ENCODE measurements at places on chromosomes 5 and 9.

- no peak for DNase-seq
Measured at GRCh38 chr5:143102411-143102810, 301.1 kb downstream of the NR3C1 start.

DNA sequence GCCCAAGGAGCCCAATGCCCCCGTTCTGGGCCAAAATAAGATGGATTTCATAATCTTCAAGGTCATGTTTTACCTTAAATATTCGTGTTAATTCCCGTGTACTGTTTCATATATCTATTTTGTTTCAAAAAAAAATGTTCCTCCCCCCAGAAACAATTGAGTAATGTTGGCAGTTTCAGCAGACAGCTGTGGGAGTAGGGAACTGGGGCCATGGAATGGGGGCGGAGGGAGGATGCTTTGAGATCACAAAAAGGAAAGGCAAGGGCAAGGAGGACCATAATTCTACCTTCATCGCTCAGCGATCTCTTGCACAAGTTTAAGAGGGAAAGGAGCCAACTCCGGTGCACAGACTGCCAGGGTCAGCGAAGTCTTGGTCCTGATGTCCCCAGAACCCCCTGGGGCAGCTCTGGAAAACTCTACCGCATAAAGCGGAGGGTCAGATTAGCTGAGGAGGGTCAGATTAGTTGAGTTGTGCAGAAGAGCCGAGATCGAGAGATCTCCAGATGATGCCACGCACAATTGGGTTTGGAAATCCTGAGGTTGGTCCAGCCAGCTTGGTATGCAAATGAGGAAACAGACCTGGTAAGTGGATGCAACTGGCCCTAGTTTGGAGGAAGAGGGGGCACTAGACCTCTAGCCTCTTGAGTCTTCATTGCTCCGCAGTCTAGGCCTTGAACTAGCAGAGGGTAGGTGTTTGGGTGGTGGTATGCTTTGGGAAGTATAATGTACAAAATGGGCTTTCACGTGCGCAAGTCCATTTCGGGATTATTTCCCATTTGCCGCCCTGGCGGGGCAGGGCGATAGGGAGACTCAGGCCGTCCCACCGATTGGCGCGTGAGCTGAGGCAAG, 24.0 kb downstream of the CDKN2A start:
- DNase-seq, result no peak

DNA sequence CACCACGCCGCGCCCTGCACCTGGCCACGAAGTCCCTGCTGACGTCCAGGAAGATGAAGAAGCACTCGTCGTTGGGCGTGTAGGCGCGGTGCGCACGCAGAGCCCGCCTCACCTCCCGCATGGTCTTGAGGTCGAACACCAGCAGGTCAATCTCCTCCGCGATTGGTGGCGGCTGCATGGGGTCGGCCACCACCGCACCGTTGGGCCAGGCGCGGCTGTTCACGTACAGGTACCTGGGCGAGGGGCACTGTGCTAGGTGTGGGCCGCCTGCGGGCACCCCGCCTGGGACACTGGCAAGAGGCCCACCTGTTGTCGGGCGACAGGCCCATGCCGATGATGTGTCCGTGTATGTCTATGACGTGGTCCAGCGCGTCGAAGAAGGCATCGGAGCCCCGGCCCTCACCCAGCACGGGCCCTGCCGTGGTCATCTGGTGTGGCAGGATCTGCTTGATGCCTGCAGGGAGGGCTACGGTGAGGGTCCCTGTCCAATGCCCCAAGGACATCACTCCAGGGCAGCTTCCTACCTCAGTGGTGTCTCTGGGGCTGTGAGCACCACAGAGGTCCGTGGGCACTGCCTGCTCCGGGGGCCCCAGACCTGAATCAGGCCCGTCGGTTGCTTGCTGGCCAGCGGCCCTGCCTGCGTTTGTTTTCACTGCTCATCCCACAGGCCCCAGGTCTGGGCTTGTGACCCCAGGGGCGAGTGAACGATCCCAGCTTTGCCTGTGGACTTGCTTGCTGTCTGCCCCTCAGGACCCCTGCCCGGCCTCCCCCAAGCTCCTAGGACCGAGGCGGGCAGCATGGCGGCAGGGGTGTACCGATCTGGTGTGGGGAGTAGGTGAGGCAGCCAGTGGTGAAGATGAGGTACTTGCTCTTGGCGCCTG, 3.1 kb downstream of the FBXW5 start:
- no peak for DNase-seq

- DNase-seq, result no peak
Measured at GRCh38 chr9:83505282-83505681, 32.9 kb downstream of the FRMD3 start.

DNA sequence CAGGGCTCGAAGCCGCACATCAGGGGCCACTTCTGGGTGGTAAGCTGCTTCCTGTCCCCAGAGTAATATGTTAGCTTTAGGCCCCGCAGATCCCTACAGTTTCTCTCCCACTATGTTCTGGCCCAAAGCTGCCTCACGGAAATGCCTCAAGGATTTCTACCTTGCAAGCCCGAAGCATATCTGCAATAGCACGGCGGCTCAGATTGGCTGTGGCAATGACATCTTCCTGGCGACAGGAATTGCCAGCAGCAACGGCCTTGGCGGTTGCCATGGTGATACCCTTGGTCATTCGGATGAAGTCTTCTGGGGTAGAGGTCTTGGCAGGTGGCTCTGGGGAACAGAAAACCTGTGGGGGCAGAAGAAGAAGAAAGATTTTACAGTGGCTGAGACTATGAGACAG, 10.3 kb upstream of the TPM2 start:
- DNase-seq, result no peak

DNA sequence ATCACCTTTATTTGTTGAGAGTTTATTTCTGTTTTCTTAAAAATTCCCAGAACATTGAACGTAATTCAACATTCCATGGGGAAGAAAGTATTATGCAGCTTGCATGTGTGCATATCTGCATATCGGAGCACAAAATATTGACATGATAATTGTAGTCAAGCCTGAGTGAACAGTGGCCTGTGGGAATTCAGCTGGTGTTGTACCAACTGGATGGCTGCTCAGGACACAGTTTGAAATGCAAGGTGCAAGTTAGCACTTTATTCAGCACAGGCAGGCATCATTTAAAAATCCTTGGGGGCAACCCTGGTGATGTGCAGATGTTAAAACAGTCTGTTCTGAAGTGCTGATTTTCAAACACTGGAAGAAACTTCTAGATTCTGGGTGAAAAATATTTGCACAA, 82.4 kb downstream of the CNTLN start:
- no peak for DNase-seq

- no peak for DNase-seq
Measured at GRCh38 chr5:12111261-12111660, 207.0 kb upstream of the CTNND2 start.

DNA sequence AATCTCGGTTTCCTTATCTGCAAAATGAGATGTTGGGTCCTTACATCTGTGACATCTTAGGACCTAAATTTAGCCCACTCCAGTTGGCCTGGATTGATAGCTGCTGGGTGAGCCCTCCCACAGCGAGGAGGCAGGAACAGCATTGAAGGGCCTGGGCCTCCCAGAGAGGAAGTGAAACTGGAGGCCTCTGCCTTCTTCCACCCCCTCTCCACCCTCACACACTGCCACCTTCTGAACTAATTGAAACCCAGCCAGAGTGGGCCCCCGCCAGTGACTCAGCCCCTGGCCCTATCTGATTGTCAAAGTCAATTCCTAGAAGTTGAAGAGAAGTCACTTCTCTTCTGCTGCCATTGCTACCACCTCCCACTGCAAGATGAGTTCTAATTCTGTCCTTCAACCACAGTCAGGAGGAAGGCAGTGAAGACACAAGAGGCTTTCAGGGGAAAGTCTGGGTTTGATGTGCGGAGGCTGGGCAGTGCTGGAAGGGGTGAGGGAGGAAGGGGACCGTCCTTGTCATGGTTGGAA, 55.2 kb upstream of the NEK6 start:
- DNase-seq, result no peak

- DNase-seq, result no peak
Measured at GRCh38 chr5:105947461-105947860, 1723.3 kb downstream of the EFNA5 start.

DNA sequence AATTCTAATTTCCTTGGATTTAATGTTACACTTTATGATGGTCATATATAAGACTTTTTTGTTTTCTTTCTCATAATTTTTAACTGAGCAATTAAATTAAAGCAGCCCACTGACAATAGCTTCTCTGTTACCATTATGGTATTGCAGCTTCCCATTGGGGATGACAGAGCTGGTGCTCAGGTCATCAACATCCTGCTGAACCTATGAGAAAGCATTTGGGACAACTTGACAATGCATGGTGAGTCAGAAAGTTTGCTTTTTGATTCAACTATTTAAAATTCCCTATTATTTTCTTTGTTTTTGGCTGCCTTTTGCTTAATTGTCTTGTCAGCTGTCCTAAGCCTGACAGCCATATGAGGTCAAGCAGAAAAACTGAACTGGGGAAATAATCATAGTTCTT, 487.4 kb upstream of the RIOK2 start:
- no peak for DNase-seq

DNA sequence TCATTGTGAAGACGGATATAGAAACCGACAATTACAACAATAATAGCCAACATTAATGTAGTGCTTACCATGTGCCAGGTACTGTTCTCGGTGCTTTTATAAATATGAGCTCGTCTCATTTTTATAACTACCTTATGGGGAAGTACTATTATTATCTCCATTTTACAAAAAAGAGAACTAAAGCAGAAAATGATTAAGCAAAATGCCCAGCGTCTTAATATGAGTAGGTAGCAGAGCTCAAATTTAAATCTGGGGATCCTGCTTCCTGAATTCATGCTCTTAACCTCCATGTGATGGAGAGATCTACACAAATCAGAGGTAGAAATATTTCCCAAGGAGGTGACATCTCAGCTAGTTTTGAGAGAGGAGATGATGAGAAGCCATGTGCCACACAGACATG, 256.9 kb downstream of the TRIM32 start:
- DNase-seq, result no peak

DNA sequence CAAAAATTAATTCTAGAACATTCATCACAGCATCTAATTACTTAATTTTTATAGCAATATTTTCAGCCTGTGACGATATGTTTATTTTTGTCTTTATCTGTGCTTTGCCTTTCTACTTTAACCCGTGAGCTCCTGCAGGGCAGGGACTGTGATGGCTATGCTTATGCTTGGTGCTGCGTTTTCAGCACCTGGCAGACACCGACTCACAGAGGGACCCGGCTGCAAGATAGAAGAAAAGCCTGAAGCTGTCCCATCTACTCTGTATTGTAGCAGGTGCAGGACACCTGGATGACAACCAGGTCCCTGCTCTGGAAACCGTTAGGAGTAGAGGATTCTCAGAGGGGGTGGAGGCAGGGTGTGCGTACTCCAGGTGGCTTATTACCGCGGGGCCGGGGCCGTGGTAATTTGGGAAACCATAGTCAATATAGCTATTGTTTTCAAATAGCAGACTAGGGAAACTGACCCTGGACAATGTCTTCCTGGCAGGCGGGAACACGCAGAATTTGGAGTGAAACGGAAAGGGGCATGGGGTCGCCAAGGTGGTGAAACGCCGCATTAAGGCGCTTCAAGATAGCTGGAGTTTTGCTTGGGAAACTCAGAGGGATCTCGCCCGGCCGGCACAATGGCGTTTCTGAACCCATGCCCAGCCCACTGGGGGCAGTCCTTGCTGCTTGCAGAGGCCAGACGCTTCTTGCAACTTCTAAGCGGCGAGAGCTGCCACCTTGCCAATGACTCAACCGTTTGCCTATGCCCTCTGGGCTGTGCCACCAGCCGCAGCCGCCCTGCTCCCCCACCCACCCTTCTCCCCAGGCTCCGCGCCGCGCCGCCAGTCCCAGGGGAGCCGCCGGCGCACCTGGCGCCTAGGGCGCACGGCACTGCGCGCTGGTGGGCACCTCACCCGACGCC, 140.1 kb upstream of the PALM2AKAP2 start:
- peak; percentile 66 for DNase-seq

DNA sequence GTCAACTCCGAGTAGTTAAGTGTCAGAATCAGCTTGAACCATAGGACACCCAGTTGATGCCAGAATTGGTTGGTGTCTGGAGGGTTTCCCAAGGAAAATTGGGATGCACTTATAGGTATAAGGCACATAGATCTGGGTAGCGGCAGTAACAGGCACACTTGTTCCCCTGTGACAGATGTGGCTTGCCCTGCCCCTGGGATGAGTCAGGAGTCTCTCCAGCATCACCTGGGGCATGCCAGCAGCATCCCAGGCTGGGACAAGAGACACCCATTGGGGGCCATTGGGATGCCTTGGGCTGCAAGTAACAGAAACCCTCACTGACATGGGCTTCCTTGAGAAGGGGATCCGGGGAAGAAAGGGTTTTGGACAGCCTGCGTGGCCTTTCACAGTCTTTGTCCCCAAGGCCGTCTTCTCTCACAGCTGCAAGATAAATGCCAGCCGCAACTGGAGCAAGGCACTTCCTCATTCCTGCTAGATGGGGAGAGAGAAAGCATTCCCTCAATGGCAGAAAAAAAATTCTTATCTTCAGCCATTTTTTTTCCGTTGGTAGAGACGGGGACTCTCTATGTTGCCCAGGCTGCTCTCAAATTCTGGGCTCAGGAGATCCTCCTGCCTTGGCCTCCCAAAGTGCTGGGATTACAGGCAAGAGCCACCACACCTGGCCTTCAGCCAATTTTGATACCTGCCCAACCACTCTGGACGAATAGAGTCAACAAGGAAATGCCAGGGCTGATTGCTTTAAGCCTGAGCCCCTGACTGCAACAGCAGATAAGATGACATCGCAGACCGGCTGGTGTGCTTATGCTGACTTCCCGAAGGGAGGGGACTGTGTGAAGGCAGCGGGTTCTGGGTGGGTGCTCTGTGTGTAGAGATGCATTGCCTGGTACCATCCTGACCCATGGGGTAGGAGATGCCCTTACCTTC, 13.3 kb upstream of the RNF130 start:
- peak; percentile 9 for DNase-seq

DNA sequence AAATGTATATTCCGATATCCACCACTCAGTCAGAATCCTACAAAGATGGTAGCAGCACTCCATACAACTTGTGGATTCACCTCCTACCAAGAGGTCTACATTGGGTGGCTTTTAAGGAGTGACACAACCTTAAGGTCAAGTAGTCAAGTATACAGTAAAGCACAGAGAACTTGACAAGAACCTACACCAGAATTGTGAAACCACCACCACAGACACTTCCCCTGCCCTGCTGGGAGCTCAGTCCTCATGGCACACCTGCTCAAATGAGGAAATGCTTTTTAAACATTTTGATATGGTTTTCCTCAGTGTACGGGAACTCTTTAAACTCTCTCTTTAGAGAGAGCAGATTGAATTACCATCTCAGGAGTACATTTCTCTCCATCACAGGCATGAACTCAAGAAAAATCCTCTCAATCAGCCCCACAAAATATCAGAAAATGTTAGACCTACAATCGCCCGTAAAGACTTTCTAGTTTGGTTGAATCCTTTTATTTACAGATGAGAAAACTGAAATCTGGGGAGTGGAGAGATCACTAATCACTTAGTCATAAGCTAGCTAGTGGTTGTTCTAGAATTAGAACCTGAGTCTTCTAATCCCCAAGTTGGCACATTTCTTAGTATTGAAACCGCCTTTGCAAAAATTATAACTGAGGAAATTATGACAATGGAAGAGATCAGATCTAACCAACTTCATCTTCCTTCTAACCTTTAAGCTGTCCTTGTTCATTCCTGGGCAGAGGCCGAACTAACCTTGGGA, 38.5 kb upstream of the NR4A3 start:
- no peak for DNase-seq
